ENCODE measurements at places on chromosomes 7 and 10.

GRCh38 chr7:1459920-1460820 is 900 bp upstream of the MICALL2 start:
- no peak for DNase-seq

- DNase-seq = no peak
Measured at GRCh38 chr7:105731042-105731441, 145.4 kb downstream of the ATXN7L1 start.

DNA sequence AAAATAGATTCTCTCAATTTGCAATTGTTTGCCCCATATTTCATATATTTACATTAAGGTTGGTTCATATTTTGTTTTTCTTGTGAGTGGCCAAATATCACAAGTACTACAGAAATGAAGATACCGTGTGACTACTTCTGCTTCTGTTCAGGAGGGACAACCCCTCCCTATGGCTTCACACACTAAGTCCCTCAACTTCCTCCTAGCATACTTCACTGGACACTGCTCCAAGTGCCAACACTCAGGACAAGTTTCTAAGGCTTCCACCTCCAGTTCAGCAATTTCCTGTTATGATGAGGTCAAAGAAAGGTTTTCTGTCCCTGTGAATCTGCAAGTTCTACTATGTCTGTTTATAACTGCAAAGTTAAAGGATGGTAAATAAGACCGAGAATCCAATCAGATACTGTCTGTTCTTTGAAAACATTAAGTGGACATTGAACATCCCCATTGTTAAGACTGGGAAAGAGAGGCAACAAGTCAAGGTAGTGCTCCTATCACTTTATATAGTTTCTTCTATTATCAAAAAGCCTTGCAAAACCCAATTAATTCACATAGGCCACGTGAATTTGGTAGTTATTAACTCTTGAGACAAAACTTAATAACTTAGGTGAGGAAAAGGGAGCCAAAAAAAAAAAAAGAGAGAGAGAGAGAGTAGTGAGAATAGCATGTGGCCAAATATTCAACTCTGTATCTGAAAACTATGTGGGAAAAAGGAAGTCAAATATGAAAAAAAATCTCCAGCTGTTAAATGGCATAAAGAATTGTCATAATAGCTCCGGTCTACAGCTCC is 81.3 kb upstream of the DKK1 start:
- no peak for DNase-seq

- DNase-seq = no peak
Measured at GRCh38 chr7:77258593-77258992, 59.0 kb upstream of the FGL2 start.

DNA sequence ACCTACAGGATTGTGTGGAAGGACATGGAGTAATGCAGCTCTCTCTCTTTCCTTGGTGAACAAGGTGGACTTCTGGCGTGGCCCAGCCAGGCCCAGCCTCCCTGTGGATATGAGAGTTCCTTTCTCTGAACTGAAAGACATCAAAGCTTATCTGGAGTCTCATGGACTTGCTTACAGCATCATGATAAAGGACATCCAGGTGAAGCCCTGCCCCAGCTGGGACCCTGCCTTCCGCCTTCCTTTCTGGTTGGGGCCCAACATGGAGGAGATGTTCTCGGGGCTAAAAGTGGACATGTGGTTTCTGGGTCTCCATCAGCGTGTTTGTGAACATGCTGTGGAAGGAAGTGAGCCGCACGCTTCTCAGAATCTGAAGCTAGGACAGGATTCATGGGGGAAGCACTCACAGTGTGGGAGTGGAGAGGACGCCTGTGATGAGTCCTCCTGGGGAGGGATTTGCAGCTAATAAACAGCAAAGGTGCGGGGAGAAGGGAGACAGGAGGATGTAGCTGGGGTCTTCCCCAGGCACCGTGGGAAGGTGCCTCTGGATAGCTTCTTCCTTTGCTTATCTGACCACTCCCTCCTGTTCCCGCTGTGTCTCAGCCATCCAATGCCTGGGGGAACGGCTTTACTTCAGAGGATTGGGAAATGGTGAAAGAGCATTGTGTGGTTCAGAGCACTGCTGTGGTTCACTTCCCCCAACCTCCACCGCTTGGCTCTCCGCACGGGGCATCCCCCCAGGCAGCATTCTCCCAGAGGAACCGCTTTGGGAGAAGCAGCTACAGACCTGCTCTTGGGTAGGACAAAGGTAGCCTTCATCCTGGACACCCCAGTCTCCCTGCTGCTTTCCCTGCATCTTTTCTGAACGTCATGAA is 5.5 kb downstream of the CPA5 start:
- no peak for DNase-seq

Measured in stromal cell of bone marrow (primary cell).